ENCODE measurements at places on chromosomes 2 and 18.

DNA sequence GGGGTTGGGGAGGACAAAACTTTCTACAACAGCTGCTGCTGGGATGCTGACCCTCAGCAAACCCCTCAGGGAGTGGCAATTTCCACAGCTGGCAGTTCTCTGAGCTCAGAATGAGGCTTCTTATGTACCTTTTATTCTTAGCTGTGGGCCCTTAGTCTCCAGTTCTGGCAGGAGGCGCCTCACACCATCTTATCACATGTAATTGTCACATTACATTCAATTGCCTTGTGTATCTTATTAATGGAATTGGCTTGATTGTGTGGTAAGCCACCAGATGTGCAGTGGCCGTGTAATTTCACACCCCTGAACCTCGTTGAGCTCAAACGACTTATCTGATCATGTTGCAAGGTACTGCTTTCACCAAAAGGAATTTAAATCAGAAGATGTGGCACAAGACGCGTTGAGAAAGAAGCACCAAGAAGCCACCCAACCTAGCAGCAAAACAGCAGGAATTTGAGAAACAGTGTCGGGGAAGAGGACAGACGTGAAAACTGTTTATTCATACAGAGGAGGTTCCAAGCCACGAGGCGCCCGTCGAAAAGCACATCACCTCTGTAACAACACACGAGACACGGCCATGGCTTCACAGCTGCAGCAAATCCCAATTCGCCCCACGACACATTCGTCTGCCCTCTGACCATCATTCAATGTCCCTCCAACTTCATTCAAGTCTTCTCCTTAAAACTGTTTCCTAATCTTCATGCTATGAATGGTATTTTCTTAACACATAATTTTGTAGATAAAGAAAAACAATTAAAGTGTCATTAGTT lies 53.6 kb upstream of the LPIN2 start:
- no peak for DNase-seq

DNA sequence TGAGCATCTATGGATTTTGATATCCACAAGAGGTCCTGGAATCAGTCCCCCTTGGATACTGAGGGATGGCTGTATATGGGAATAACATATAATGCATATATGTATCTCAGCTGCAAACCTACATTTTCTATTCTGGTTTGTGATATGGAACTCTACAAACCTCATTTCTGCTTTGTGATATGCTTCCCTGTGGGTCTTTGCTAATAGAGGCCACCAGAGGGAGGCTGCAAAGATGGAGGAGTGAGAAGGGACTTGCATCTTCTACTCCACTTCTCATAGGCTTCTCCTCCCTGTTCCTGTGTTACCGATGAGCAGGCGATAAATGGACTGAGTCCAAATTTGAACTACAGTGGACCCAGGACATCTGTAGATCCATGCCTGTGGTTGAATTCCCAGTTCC lies 37.8 kb downstream of the ARID5A start:
- DNase-seq = no peak

DNA sequence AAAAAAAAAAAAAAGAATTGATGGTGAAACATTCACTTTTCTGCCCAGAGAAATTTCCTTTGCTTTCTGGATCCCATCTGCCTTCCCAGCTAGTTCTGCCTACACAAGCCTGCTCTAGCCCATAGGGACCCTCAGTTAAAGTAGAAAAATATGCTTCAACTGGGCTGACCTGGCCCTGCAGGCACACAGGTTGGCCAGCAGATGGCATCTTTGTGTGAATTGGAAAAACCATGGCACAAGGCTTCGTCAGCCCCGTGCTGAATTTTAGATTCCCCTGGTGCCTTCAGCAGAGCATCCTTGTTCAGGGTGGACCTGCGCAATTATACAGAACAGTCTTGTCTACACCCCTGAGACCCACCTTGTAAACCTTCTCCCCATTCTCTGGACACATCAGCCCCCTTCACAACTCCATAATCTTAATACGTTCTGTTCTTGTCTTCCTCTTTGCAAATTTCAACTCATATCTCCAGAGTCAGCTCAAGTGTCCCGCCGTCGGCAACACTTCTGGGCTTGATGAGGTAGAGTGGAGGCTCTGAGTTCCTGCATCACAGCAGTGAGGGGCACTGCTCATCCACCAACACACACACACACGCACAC lies 114.5 kb downstream of the INSIG2 start:
- DNase-seq = peak; percentile 16

DNA sequence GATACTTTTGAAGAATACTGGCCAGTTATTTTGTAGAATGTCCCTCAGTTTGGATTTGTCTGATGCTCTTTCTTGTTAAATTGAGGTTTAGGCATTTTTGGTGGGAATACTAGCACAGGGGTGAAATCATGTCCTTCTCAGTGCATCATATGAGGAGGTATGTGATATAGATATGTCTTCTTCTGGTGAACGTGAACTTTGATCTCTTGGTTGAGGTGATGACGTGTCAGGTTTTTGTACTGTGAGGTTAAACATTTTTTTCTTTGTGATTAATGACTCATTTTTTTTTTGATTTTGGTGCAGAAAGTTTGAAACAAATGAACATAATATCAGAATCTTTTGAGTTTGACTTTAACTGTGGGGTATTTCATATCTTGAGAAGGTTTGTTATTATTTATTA lies 11.0 kb downstream of the ZNF407 start:
- DNase-seq = no peak

GRCh38 chr2:85998071-85998991 lies 107.4 kb downstream of the POLR1A start:
- no peak for DNase-seq

DNA sequence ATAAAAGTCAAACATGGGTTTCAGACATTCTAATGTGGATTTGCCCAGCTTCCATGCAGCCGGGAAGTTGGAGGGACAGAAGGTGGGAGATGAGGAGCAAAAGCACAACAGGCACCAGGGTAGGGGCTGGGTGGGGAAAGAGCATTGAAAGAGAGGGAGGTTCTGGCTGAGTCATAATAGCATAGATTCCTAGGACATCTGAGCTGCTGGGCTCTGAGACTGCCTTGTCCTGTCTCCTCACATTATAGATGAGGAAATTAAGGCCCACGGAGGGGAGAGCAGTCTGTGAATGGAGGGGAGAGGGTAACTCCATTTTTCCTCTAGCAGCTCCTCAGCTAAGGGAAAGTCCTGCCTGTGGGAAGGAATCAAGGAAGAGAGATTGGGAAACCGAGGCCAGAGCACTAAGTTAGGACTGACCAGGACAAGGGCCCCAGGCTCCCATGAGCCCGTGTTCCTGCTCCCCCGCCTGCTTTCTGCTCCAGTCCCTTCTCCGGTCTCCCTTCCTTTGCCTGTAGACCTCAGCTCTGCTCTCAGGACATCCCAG lies 26.2 kb downstream of the SH2D6 start:
- no peak for DNase-seq

- no peak for DNase-seq
Observed at GRCh38 chr2:203690117-203690431, 16.4 kb upstream of the CD28 start.

Measured in activated CD4-positive, CD25-positive, alpha-beta regulatory T cell treated with anti-CD3 and anti-CD28 coated beads, Interleukin-2, amount 50 U/mL, for 16 hours (primary cell).